Stimulated activated memory B cell treated with anti-CD40 and anti-IgM and Interleukin-4, amounts not matched to agents 10 μg/mL and 1 μg/mL and 100 μg/mL, for 72 hours (primary cell): ENCODE measurements at places on chromosomes 7 and 10.

DNA sequence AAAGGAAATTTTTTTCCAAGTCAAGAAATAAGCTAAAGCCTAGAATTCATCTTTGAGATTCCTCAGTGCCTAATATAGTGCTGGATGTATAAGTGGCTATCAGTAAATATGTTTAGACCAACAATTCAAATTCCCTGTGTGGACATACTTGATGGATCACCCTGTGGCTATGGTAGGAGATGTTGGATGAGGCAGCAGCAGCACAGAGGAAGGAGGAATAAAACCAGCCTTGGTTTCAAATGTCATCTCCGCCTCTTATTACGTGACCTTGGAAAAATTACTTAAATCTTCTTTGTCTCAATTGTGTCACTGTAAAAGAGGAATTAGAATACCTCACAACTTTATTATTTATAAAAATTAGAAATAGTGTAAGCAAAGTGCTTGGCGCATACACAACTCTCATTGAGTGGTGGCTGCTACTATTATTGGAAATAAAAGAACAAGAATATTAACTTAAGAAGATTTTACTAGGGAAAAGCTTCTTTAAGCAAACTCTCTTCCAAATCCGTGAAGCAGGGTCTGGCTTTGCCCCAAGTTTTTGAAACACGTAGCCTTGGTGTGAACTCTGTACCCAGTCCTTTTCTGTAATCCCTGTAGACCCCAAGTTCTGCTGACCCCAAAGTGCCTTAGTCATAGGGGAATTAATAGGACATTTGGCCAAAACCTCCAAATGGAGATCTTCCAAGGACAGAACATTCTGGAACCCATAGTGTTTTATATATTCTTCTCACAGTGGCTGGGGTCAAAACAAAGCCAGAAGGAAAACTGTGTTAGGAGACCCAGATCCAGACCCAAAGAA, 283.8 kb downstream of the PTEN start:
- ATAC-seq = no peak

- no peak for ATAC-seq
Measured at GRCh38 chr7:26584987-26585665, 279.3 kb downstream of the SKAP2 start.

DNA sequence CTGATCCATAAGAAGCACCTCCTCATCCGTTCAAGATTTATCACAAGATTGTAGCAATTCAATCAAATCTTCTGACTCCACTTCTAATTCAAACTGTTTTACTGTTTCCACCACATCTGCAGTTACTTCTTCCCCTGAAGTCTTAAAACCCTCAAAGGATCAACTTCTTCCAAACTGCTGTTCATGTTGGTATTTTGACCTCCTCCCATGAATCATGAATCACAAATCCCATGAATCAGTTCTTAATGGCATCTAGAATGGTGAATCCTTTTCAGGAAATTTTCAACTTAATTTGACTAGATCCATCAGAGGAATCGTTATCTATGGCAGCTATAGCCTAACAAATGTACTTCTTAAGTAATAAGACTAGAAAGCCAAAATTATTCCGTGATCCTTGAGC, 122.3 kb downstream of the IMMP2L start:
- no peak for ATAC-seq

GRCh38 chr10:129949891-129950291, 14.2 kb downstream of the EBF3 start:
- ATAC-seq = no peak

GRCh38 chr10:70106958-70107791, 25.4 kb downstream of the AIFM2 start:
- ATAC-seq = peak; percentile 68

DNA sequence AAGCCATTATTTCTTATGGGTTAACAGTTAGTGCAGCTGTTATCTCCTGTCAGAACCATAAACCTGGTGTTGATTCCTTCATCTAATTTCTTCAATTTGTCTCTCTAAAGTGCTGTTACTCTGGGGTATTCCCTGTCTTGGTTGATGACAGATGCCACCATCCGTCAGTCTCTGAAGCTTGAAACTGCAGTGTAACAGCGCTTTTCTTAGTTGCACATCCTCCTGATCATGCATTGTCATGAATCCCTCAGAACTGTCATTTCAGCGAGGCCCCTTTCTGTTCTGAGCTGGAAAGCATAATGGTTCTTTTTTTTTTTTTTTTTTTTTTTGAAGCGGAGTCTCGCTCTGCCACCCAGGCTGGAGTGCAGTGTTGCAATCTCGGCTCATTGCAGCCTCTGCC, 193.9 kb downstream of the SDK1 start:
- no peak for ATAC-seq

DNA sequence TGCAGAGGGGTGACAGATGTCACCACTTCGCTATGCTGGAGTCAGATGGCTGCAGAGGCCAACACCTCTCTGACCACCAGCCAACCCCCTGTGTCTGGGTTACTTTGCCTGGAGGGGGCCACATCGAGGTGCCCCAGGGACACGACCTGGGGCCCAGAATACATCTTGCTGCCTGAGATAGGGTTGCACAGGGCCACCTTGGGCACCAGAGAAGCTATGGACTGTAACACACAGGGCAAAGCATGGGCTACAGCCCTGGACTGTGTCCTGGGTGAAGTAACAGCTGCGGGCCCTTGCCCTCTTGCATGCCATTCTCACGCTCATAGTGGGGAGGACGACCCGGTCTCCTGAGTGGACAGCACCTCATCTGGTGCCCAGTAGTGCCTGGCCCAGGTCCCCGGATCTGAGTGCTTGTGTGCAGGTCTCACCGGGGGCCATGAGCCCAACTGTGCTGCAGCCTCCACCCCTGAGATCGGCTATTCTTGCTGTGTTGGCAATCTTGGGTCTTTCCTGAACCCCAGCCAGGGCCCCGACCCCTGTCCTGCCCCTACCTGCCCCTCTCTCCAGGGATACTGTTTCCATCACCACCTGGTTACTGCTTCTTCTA, 115.2 kb upstream of the GDF10 start:
- peak; percentile 17 for ATAC-seq

DNA sequence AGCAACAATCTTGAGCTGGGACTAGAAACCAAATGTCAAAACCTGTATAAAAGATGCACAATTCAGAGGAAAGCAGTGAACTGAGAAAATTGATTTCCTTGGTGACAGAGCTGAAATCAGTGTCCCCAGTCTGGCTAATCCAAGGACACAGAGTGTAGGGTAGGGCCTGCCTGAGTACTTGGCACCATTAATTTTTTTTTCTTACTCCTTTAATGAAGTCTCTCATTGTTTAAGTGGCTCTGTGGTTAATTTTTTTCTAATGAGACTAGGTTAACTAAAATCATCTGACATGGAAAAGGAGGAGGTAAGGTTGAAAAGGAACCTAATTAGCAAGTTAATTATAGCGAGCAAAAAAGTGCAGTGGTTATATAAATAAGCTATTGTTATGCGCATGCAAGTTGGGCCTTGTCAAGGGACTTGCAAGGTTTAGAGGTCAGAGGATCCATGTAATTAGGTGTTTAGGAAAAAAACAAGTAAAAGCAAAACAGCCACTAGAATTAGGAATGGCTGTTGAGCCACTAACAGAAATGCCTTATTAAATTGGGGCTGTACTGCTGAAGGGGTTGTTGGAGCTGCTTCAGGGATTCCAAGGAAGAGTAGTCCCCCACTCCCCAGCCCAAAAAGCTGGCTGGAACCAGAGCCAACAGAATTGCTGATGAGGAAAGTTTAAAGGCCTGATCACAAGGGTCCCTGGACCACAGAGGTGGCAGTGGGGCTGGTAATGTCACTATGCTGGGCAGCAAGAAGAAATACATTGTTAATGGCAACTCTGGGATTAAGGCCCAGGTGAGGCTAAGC, 58.9 kb upstream of the STRIP2 start:
- no peak for ATAC-seq

DNA sequence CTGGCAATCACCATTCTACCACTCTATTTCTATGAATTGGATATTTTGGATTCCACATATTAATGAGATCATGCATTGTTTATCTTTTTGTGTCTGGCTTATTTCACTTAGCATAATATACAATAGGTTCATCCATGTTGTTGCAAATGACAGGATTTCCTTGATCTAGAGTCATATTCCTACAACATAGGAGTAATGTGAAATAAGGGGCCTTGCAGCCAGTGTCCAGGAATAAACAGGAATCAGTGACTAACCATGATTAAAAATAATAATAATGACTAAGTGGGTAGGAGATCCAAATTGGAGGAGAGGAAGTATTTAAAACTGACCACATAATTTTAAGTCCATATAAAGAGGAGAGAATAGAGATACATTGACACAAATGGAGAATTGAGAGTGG, 49.9 kb downstream of the SCIN start:
- ATAC-seq = no peak

- ATAC-seq = peak; percentile 86
Measured at GRCh38 chr7:99997545-99998137, 17.8 kb upstream of the ZKSCAN1 start.

- no peak for ATAC-seq
Measured at GRCh38 chr7:129514683-129515082, 12.4 kb downstream of the SMKR1 start.

- ATAC-seq = no peak
Measured at GRCh38 chr10:119928411-119928810, 35.9 kb downstream of the SEC23IP start.

DNA sequence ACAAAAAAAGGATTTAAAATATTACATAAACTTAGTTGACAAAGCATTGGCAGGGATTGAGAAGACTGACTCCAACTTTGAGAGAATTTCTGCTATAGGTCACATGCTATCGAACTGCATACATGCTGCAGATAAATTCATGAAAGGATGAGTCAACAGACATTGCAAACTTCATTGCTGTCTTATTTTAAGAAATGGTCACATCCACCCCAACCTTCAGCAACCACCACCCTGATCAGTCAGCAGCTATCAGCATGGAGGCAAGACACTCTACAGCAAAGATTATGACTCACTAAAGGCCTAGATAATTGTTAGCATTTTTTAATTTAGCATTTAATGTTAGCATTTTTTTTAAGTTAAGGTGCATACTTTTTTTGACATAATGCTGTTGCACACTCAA, 73.6 kb downstream of the AGK start:
- no peak for ATAC-seq

DNA sequence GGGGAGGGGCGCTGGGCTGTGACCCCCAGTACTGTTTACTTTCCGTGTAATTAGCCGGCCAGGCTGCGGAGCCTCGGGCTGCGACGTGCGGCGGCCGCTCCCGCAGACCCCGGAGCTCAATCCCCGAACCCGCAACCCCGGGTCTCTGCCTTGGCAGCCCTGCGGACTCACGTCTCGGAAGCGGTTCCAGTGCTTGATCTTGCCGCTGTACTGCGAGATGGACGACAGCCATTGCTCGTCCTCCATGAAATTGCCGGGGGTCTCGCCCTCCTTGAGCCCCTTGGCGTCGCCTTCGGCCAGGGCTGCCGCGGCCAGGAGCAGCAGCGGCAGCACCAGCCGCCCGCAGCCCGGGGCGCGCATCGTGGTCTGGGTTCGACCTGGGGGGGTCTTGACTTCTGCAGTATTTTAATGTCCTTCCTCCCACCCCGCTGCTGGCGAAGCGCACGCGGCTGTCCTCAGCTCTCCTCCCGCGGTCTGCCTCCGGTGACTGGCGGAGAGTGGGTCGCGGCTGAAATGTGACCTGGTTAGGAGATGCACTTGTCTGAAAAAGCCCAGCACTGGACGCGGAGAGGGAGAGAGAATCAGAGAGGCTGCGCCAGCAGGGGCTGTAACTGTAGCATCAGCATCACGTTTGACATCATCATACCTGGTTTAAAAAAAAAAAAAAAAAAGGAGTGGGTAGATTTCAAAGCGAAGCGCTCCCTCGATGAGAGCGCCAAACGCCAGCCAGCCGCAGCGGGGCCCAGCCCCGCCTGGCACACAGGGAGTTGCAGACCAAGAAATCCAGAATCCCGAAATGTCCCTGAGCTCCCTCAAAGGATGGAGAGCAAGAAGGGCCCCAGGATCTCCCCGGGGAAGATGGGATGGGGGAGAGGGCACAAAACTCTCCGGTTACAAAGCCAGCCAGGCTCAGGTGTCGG, at the start of gene SPOCK2:
TSS of gene SPOCK2 (minus strand) at position 583 of the 920 bp plus-strand sequence. CDS start at position 360, 223 bp downstream.
- peak; percentile 77 for ATAC-seq

- ATAC-seq = no peak
Measured at GRCh38 chr7:111410899-111411298, 151.4 kb downstream of the IMMP2L start.

- no peak for ATAC-seq
Measured at GRCh38 chr7:133024596-133024995, 57.3 kb downstream of the CHCHD3 start.

GRCh38 chr10:80324891-80325364, 31.6 kb downstream of the DYDC1 start:
- ATAC-seq = no peak

DNA sequence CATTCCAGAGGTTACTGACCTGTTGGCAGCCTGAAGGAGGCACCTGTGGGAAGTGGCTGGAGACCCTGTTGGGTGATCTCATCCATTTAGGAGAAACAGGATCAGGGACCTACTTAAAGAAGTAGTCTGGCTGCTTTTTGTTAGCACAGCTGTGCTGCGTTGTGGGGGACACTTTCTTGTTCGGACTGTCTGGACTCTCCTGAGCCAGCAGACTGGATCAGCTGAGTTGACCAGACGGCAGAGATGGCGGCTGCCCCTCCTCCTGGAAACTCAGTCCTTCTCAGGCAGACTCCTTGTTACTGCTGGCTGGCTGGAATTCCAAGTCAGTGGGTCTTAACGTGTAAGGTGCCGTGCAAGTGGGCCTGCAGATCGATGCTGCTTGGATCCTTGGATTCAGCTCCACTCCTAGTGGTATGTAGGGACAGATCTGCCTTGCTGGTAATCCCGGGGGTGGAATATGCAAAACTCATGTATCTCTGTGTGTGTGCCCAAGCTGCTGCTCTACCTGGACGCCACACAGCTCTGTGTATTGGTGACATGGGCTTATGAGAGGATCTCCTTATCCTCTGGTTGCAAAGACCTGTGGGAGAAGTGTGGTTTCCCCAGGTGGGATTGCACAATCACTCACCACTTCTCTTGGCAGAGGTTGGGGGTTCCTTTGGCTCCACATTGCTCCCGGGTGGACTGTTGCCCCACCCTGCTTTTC, 87.3 kb downstream of the CCSER2 start:
- ATAC-seq = no peak

- no peak for ATAC-seq
Measured at GRCh38 chr7:96497567-96497966, 175.7 kb upstream of the SLC25A13 start.

DNA sequence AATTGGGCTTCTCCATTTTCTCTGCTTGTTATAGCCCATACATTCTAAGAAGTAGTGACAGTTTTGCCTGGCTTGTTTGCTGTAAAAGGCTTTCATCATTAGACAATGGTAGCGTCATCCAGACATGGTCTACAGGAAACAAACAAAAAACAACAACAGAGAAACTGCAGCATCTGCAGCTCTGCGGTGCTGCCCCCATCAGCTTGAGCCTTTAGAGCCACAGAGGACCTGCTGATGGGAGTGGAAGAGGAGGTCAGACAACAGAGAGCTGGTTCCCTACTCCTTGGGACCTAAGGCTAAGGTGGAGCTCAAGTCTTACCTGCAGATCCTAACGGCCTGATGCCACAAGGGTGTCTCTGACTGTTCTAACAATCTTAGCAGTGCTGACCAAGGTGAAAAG, 3.1 kb downstream of the INA start:
- no peak for ATAC-seq

DNA sequence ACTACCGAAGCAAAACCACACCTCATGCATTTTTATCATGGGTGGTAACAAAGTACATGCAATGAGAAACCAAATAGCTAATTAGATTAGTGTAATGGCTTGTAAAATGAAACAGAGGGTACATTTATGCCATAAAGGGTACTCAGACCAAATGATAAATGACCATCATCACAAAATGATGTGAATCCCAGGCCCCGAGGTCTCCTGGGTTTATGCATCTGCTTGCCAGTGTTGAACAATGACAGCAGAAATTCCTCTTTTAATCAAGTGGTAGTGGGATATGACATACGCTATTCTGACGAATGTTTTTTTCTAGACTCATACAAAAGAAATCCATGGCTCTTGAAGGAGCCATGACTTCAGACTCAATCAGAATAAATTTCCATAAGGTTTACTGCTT, 249.5 kb upstream of the SLC26A5 start:
- ATAC-seq = no peak
